ENCODE measurements at places on chromosomes 3 and 15.

- no peak for DNase-seq
Observed at GRCh38 chr3:9887480-9887879, 2.9 kb upstream of the JAGN1 start.

DNA sequence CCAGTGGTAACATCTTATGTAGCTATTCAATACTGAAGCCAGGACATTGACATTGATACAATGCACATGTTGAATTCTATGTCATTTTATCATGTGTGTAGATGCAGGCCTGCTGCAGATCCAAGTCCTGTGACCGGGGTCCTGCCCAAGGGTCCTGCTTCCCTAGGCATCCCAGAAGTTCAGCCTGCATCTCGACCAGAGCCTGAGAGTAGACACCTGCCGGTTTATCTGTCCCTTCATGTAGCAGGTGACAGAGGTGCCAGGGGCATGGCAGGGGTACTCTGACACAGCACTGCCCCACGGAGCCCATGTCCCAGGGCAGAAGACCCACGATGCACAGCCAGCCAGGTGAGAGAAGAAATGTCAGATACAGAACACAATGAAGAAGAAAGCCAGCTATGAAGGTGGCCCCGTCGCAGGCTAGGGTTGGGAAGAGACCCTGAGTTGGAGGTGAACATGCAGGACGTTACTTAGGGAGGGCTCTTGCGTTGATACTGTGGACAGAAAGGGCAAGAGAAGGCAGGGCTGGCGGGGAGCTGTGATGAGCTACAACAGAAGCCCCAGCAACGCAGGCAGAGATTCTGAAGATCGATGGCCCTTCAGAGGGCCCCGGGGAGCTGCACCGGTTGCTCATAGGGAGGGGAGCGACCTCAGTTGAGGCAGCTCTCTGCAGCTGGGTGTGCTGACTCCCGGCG lies 51.0 kb downstream of the TPRA1 start:
- DNase-seq = no peak

DNA sequence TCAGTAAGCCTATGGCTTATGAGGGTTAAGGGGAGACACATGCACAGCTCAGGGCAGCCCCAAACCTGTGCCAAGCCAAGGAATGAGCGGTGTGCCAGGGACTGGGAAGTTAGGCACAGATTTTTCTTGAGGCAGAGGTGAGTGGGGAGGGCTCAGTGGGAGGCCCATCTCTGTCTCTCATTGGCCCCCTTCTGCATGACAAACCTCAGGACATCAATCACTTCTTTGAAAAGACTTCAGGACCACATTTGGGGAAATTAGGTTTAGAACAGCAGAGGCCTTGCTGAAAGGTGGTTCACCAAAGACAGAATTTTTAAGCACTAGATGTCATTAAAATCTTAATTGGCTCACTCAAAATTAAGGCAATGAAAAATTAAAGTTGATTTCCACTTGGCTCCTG lies 57.2 kb downstream of the RAB11A start:
- DNase-seq = no peak

- DNase-seq = peak; percentile 41
Observed at GRCh38 chr3:196081002-196081833, 672 bp downstream of the TFRC start.

- no peak for DNase-seq
Observed at GRCh38 chr3:44970926-44971490, 5.0 kb downstream of the ZDHHC3 start.

- DNase-seq = peak; percentile 64
Observed at GRCh38 chr3:116445311-116445841, at the start of gene LSAMP. TSS of gene LSAMP (minus strand) at chr3:116445487.

DNA sequence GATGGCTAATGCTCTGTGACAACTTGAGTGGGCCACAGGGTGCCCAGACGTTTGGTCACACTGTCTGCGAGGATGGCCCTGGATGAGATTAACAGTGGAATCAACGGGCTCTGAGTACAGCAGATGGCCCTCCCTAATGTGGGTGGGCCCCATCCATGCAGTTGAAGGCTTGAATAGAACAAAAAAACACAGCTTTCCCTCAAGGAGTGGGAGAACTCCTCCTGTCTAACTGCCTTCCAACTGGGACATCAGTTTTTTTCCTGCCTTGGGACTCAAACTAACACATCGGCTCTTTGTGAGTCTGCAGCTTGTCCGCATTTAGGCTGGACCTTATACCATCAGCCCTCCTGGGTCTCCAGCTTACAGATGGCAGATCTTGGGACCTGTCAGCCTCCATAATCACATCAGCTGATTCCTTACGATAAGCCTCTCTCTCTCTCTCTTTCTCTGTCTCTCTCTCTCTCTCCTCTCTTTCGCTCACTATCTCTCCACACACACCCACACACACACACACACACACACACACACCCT lies 20.8 kb downstream of the FAM174B start:
- DNase-seq = no peak

DNA sequence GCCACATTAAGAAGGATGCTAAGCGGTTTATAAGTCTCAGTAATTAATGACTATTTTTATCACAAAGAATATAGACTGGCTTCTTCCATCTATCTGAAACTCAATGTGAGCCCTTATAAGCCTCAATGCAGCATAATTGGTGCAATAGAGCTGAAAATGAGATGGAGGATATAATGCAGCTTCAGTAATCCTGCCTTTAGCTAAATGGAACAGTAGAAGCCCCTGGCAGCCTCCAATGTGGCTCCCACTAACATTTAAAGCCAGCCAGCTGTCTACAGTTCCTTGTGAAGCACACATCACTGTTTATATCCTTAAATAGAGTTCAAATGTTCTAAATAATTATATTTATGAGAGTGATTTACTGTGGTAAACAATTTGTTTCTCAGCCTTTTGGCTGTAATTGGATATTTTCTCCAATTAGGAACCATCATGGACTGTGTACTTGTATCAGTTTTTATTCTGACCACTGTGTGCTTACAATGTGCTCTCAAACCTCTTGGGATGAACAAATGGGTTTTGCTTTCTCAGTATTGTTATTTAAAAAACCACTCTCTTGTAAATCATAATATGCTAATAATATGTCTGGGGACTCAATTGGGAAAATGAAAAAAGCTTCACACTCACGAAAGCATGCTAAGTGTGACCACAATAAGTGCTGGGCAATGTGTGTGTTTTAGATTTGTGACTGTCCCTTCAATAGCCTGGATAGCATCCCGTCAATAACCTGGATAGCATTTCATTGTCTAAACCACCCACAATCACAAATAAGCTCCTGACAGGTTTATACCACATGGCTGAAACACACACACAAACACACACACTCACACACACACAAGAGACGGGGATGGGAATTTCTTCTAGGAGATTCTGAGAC lies 366.6 kb downstream of the GBE1 start:
- DNase-seq = no peak

DNA sequence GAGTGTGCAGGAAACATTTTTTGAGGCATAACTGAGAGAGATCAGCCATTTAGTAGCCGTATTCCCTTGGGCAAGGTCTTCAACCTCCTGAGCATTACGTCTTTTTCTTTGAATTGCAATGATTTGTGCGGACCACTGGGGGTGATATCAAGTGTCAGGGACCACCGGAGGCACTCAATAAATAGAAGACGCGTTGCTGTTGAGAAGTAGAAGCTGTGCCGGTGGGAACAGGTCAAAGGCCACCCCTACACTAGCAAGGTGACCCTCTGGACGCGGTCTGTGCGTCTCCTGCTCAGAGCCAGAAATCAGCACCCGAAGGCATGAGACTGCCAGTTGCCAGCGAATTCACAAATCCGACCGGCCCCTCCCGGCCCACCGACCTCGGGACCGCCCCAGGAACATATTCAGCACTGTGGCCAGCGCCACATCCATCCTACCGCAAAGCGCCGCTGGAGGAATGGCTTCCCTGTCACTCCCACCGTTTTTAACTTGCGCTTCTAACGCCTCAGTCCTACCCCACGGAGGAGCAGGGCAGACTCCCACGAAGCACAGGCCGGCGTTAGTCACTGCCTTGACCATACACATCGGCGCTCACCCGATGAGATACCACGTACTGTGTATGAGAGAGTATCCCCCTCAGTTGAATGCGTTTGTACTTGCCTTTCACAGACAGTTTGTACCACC lies 1.4 kb upstream of the GHSR start:
- DNase-seq = peak; percentile 37

- no peak for DNase-seq
Observed at GRCh38 chr3:190883141-190883540, 20.6 kb upstream of the GMNC start.

GRCh38 chr3:151589311-151589710 lies 128.4 kb upstream of the IGSF10 start:
- peak; percentile 16 for DNase-seq

- DNase-seq = peak; percentile 81
Observed at GRCh38 chr15:70259028-70259424, 161.3 kb upstream of the TLE3 start.

GRCh38 chr3:13147344-13147743 lies 74.1 kb upstream of the IQSEC1 start:
- no peak for DNase-seq

DNA sequence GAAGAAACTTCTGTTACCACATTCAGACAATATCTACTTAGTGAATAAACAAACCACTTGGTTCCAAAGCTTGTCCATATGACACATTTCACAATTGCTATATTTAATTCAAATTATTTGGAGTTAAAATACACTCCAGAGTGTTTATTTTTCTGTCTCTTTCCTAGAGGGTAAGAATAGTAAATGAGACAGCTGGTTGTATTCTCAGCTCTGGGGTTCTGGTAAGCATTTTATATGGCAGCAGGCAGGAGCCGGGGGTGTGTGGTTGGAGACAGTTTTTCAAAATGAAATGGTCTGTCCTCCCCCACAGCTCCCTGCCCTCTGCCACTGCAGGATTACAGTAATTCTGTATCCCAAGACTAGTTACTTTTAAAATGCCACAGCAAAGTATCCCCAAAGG lies 10.9 kb upstream of the SEC61A1 start:
- no peak for DNase-seq

DNA sequence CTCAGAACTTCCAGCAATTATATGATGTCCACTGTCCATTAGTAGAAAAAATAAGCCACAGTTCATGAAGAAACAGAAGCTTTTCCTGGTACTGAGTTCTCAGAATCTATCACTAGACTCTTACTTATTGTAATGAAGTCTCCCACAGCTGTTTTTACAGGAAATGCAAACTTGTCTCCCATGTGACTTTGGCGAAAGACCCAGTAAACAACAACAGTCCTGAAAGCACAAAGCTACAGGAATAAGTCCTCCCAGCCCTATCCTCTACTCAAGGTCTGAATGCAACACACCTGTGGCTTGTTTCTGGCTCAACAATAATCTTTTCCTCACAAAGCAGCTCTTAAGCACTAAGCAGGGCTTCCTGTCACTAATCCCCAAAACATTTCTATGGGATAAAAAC lies 55.9 kb downstream of the EOMES start:
- DNase-seq = no peak

- DNase-seq = peak; percentile 31
Observed at GRCh38 chr15:63599401-63600000, 2.3 kb downstream of the FBXL22 start.

DNA sequence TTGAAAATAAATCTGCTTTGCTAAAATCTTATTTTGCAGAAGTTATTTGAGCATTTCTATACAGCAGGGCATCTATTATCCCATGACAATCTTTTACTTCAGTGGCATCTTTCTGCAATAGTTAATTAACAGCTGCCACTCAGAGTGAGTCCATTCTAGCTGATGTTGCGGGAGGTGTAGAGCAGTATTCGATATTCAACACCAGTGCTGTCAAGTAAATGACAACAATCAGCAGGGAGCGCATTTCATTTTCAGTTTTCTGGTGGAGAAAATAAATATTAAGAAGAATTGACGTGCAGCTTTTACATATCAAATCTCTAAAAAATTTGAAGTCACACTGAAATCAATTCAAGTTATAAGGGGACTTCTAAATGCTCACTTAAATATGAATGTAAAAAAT lies 286.2 kb downstream of the CTNNB1 start:
- DNase-seq = no peak

DNA sequence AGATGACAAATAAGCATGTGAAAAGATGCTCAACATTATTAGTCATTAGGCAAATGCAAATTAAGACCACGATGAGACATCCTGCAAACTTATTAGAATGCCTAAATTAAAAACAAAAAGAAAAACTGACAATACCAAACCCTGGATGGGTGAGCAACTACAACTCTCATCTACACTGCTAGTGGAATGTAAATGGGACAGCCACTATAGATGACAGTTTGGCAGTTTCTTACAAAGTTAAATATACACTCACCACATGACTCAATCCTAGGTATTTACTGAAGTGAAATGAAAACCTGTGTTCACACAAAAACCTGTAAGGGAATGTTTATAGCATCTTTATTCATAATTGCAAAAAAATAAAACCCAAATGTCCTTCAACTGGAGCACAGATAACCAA lies 74.7 kb downstream of the NPTN start:
- DNase-seq = no peak

DNA sequence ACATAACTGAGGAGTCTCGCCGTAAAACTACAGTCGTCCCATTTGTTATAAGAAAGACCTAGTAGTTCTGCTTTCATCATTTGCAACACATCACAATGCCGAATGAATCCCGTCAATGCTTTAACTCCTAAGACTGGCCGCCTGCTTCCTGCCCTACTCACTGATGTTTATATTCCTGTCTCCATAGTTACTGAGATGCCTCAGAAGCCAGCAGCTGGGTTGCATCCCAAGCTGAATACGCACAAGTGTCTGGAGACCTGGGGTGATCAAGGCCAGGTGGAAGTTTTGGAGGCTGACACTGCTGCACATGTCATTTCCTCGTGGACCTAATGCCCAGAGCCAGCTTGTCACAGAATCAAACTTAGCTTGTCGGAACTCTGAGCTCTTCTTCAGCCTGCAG lies 95.2 kb upstream of the UBE2E1 start:
- DNase-seq = peak; percentile 84

- DNase-seq = no peak
Observed at GRCh38 chr15:43246261-43246774, 20.4 kb downstream of the TGM5 start.

DNA sequence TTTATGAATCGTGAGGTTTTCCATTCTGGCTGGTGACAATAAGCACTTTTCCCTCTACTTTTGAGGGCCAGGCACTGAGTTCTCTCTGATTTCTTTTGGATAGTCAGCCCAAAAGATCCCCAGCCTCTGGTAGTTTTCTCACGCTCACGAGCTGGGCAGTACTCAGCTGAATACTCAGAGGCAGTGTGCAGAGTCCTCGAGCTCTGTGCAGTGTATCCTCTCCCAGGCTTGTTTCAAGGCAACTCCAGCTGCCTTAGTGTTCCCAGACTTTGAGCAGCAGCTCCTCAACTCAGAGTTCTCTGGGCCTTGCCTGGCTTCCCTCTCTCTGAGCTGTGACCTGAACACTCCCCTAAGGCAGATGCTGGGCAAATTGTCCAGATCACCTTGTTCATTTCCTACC lies 59.1 kb upstream of the IQSEC1 start:
- DNase-seq = no peak

DNA sequence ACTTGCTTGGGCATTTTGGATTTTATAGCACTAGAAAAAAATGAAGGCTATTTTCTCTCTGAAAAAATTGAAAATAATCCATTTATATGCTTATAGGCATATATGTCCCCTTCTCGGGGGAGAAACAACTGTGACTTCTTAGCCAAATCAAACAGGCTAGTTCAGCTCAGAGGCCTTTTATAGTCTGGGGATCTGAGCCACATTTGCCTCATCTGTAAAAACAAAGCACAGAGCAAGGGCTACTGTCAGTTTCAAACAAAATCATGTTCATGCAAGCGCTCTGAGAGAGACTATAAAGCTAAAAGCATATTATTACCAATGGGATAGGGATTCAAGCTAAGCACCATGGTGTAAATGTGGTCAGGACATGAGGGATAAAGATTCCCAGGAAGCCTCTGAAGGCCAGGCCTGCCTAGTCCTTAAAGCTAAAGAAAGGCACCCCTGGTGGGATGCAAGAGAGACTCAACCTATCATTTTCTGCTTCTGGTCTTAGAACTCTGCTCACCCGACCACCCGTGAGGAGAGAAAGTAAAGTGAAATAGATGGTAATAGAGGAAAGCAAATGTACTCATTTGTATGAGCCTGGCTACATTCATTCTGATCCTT lies 51.0 kb upstream of the IL12A start:
- no peak for DNase-seq

Data from fibroblast of skin of right biceps (primary cell).